ENCODE measurements at places on chromosomes 1 and 21. TPM values are rescaled to one million over a fixed set of nuclear protein-coding genes. Genes with fewer than 3 reads are reported as not detected.

The GPA33 gene
- total RNA-seq, result not detected

The TBX15 gene
- 3.1 TPM for total RNA-seq

DNA sequence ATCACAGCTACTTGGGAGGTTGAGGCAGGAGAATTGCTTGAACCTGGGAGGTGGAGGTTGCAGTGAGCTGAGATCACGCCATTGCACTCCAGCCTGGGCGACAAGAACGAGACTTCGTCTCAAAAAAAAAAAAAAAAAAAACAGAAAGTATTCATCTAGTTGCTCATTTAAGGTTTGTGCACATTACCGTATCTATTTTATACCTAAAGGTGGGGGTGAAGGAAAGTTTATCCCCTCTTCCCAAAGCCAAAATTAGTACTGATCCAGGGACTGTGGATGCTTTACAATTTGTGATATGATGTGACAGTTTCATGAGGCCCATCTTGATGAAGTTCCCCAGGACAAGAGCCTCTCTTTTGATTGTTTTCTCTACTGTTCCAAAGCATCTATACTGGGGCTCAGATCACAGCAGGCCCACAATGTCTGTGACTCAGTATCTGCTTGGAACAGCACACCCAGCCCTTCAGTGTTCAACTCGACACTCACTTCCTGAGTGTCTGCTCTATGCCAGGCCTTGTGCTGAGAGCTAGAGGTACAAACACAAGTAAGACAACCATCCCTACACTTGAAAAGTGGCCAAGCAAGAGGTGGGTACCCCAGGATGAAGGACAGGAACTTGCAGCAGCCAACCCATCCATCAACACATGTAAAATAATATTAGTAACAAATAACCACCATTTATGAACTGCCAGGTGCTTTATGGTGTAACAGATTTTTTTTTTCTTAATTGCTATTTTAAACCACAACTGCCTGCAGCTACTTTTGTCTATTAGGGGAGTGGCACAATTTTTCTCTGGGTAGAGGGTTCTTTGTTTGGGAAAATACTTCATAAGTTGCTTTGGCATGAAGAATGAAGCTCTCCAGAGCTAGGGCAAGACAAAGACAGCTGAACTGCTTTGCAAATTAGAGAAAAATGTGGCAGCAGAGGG, 29.0 kb upstream of the KHDRBS1 start:
- peaks cover 30% of the 10 kb centered on the region for H3K4me1 ChIP-seq
- no peaks in the 10 kb centered on the region for H3K36me3 ChIP-seq
- DNase-seq, result no peak
- no peak overlapping the region for H3K4me3 ChIP-seq

The C1orf226 gene
- 2.7 TPM for total RNA-seq

- H3K4me1 ChIP-seq, result no peaks in the 10 kb centered on the region
- no peaks in the 10 kb centered on the region for H3K36me3 ChIP-seq
- DNase-seq, result no peak
- no peak overlapping the region for H3K4me3 ChIP-seq
- no peak overlapping the region for H3K27ac ChIP-seq
These were observed 96.4 kb upstream of the HOOK1 start for GRCh38 chr1:59718064-59718988.

DNA sequence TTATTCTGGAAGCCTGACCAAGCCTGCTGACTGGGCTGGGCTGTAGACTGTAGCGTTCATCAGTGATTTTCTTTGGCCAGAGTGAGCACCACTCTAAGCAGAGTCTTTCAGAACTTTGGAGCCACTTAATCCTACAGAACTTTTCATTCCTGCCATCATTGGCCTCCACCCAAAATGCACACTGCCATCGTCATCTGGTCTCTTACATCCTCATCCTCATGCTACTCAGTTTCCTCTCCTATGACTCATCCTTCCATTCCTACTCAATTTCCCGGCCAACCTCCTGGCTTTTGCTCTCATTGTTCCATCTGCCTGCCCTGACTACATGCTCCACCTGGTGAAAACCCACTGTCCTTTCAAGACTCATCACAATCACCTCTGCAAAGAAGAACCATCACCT, 233.8 kb upstream of the USP25 start:
- H3K27ac ChIP-seq, result no peak overlapping the region
- no peak overlapping the region for H3K4me3 ChIP-seq
- no peaks in the 10 kb centered on the region for H3K4me1 ChIP-seq
- DNase-seq, result no peak
- H3K27me3 ChIP-seq, result peaks cover 12% of the 10 kb centered on the region

The DTL gene
- 6.7 TPM for total RNA-seq

- peaks cover 31% of the 10 kb centered on the region for H3K4me1 ChIP-seq
- H3K27ac ChIP-seq, result peak overlapping the region; percentile 2
- H3K27me3 ChIP-seq, result no peaks in the 10 kb centered on the region
- H3K4me3 ChIP-seq, result no peak overlapping the region
These were observed 804.8 kb downstream of the USP25 start for GRCh38 chr21:16534408-16535101.

DNA sequence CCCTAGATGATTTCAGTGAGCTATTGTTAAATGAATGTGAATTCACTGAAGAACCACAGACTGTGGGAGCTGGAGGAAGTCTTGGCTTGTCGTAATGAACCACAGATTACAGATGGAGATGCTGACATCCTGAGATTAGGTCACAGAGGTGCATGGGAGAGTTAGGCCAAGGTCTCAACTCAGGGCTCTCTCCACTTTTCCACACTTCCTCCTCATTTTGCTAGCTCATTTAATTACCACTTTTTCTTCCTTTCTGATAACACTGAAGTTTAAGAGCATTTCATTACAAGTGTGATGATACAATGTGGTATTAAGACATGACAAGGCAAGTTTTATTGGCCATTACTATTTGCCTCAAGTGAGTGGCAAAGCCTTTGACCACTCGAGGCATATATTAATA, 30.8 kb downstream of the ST6GALNAC3 start:
- H3K36me3 ChIP-seq, result no peaks in the 10 kb centered on the region
- DNase-seq, result no peak
- H3K27me3 ChIP-seq, result no peaks in the 10 kb centered on the region
- H3K4me1 ChIP-seq, result peaks cover 13% of the 10 kb centered on the region

- H3K4me1 ChIP-seq, result no peaks in the 10 kb centered on the region
- no peak for DNase-seq
- no peak overlapping the region for H3K4me3 ChIP-seq
- no peak overlapping the region for H3K27ac ChIP-seq
These were observed 25.1 kb upstream of the PHGDH start for GRCh38 chr1:119686661-119687060.

GRCh38 chr1:2294033-2294724, 66.1 kb downstream of the SKI start:
- H3K36me3 ChIP-seq, result no peaks in the 10 kb centered on the region
- DNase-seq, result no peak
- H3K27me3 ChIP-seq, result no peaks in the 10 kb centered on the region
- peaks cover 48% of the 10 kb centered on the region for H3K4me1 ChIP-seq

DNA sequence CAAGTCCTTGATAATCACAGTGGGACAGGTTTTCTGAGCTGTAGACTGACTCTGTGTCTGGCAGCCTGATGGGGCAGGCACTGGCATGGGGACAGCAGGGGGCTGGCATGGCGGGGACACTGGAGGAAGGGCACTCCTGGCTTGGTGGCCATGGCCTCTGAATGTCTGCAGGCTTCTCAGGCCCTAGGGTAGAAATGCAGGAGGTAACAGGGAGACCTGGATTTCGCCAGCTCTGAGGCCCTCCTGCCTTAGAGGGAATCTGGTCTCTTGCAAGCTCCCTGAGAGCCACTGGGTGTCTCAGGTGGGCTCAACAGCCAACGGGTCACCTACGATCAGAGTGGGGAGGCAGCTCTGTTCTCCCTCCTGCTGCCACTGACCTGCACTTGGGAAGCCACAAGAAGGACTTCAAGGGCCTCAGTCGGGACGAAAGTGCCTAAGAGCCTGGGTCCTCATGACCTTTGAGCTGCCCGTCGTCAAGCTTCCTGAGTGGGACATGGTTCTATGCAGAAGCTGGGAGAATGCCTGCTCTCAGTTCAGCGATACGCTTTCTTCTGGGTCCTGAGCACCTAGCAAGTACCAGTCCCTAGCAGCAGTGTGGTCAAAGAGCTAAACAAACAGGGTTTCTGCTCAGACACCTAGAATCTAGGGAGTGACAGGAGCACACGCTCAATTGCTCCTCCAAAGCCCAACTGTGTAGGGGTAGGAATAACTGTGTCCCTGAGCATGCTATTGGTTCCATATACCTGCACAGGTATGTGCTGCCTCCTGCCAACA, 569.0 kb downstream of the PTPRU start:
- peaks cover 5% of the 10 kb centered on the region for H3K27me3 ChIP-seq
- DNase-seq, result peak; percentile 75
- H3K27ac ChIP-seq, result no peak overlapping the region
- H3K4me3 ChIP-seq, result no peak overlapping the region
- no peaks in the 10 kb centered on the region for H3K4me1 ChIP-seq

The PCSK9 gene
- total RNA-seq, result 2.2 TPM

DNA sequence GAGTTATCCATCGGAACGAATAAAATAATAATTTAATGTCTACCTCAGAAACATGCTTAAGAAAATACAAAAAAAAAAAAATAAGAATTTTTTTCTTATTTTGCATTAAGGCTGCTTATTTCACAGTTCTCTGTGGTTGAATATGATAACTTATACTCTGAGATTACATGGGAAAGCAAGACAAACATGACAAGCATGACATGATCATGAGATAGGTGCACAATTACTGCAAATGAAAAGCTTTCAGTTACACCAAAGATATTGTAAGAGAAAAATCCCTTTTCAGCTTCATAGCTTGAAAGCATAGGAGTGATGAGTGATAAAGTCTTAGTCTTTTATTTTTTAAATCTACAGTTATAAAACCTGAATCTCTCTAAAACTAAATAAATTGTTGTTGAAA, 154.1 kb downstream of the BRINP3 start:
- H3K4me3 ChIP-seq, result no peak overlapping the region
- H3K27me3 ChIP-seq, result no peaks in the 10 kb centered on the region
- no peak for DNase-seq
- H3K4me1 ChIP-seq, result peaks cover 12% of the 10 kb centered on the region

GRCh38 chr1:21042929-21043605, 133.6 kb downstream of the EIF4G3 start:
- peak overlapping the region; percentile 83 for H3K27ac ChIP-seq
- peaks cover 32% of the 10 kb centered on the region for H3K4me1 ChIP-seq
- H3K4me3 ChIP-seq, result peak overlapping the region; percentile 4

The FOXD2 gene
- total RNA-seq, result 1.5 TPM

- no peaks in the 10 kb centered on the region for H3K36me3 ChIP-seq
- no peak overlapping the region for H3K27ac ChIP-seq
- H3K4me1 ChIP-seq, result peaks cover 13% of the 10 kb centered on the region
- H3K27me3 ChIP-seq, result peaks cover 6% of the 10 kb centered on the region
- H3K4me3 ChIP-seq, result peak overlapping the region; percentile 66
These were observed 8.8 kb upstream of the CEP85 start for GRCh38 chr1:26225033-26225831.

GRCh38 chr21:39313042-39313570, 326 bp downstream of the BRWD1 start:
- H3K4me3 ChIP-seq, result peak overlapping the region; percentile 93
- no peaks in the 10 kb centered on the region for H3K27me3 ChIP-seq
- peak; percentile 87 for DNase-seq
- peaks cover 34% of the 10 kb centered on the region for H3K4me1 ChIP-seq
- H3K36me3 ChIP-seq, result peaks cover 20% of the 10 kb centered on the region

GRCh38 chr21:29293495-29293894, 5.2 kb upstream of the BACH1 start:
- H3K4me1 ChIP-seq, result peaks cover 16% of the 10 kb centered on the region
- H3K36me3 ChIP-seq, result no peaks in the 10 kb centered on the region
- DNase-seq, result no peak

DNA sequence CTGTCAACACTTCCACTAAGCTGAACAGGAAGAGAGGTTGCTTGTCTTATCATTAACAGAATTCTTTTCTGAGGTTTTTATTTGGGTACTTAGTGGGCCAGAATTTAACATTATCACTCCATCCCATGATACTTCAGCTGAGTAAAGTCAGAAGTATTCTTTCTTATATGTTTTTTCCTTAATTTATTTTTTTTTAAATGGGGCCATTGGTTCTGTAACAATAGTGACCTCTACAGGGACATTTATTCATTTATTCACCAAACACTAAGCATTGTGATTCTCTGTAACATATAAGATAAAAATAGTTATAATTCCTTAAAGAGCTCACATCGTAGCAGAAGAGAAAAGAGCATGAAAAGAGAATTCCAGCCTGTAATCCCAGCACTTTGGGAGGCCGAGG, 9.8 kb downstream of the GREM2 start:
- peaks cover 8% of the 10 kb centered on the region for H3K27me3 ChIP-seq
- H3K4me3 ChIP-seq, result no peak overlapping the region
- H3K4me1 ChIP-seq, result no peaks in the 10 kb centered on the region
- no peak for DNase-seq
- H3K27ac ChIP-seq, result no peak overlapping the region
- no peaks in the 10 kb centered on the region for H3K36me3 ChIP-seq

GRCh38 chr1:181430015-181430885, 53.1 kb upstream of the CACNA1E start:
- H3K36me3 ChIP-seq, result no peaks in the 10 kb centered on the region
- no peak overlapping the region for H3K27ac ChIP-seq
- H3K4me1 ChIP-seq, result no peaks in the 10 kb centered on the region
- peaks cover 10% of the 10 kb centered on the region for H3K27me3 ChIP-seq
- DNase-seq, result no peak
- H3K4me3 ChIP-seq, result no peak overlapping the region

DNA sequence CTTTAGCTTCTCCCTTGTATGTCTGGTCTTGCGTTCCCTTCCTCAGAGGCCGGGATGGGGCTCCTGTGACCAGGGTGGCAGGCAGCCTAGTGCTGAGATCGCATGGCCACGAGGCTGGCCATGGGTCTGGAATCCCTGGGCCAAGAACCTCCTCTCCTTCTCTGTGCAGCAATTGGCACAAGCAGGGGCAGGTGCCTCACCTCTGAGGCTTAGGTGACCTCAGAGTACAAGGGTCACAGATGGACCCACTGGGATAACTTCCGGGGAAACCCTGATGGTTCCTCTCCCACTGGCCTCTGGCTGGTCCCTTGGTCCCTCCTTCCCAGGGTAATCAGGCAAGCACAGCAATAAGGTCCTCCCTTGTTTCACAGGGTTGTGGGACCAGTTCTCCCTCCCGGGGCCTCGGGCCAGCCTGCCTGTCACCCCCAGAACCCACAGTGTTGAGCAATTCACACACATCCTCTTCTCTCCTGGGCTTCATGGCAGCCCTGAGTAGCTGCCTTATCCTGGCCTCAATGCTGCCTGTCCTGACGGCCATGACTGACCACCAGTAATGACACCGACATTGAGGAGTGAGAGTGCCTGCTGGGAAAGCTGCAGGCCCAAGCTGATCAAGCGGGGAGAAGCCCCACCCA, 38.6 kb downstream of the BMP8A start:
- peaks cover 16% of the 10 kb centered on the region for H3K36me3 ChIP-seq
- peaks cover 4% of the 10 kb centered on the region for H3K4me1 ChIP-seq
- H3K27ac ChIP-seq, result no peak overlapping the region
- DNase-seq, result no peak
- no peaks in the 10 kb centered on the region for H3K27me3 ChIP-seq

The LYPD8 gene
- total RNA-seq, result not detected
